ENCODE measurements at places on chromosomes 1 and 21.
A peak's percentile ranks its signal among the peaks of the same experiment; 100 is the strongest.

DNA sequence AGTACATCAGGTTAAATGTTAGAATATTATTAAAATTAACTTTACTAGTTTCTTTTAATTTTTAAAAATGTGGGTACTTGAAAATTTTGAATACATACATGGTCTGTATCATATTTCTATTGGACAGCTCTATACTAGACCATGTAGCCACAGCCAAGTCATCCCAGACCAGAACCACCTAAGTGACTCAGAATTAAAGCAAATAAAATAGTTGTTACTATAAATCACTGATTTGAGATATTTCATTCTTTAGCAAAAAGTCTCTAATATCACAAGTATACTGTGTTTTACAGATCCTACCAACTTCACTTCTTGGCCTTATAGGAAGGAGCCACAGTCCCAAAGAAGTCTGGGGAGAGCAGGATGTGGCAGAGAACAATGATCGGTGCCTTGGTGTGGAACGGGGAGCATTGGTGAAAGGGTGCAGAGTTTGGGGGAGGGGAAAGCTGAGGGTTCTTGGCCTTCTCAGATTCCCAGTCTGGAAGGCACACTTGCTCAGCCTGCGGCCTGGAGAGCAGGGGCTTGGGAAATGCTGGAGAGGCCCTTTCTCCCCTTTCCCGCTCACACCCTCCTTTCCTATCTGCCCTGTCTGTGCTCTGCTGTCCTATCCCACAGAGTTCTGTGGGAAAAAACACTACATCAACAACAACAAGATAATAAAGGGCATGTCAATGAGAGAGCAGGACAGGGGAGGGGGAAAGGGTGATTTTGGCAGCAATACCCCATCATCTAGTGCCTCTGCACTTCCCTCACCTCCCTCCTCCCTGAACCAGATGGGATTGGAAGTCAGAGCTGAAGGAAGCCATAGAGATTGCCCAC is 122.1 kb downstream of the NGF start:
- DNase-seq = no peak

- DNase-seq = no peak
Measured at GRCh38 chr1:3332043-3332442, 122.4 kb upstream of the ARHGEF16 start.

GRCh38 chr1:99445486-99445885 is 181.2 kb downstream of the PLPPR4 start:
- no peak for DNase-seq

- no peak for DNase-seq
Measured at GRCh38 chr1:206706298-206706791, 21.6 kb downstream of the MAPKAPK2 start.

GRCh38 chr1:167477986-167478385 is 40.3 kb downstream of the CD247 start:
- no peak for DNase-seq

DNA sequence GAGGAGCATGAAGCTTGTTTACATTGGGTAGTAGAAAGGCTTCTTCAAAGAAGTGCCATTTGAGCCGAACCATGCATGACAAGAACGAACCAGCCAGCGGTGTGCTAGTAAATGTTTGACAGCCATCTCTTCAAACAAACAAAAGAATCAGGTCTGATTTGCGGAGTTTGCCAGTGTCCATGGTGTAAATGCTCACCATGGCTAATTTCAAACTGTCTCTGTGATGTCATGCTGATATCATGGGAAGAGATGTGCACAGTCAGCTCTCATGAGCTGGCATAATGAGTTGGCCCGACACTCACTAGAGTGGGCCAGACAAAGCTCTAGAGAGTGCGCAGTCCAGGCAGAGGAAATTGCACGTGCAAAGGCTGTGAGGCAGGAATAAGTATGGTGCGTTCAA is 101.1 kb downstream of the KAZN start:
- DNase-seq = no peak

- peak; percentile 17 for DNase-seq
Measured at GRCh38 chr1:167829868-167830267, 84.1 kb downstream of the ADCY10 start.

- DNase-seq = no peak
Measured at GRCh38 chr1:200974711-200975110, 48.8 kb downstream of the KIF21B start.

- no peak for DNase-seq
Measured at GRCh38 chr1:156938813-156939212, 18.4 kb downstream of the LRRC71 start.

- no peak for DNase-seq
Measured at GRCh38 chr1:93714356-93714755, 32.7 kb upstream of the BCAR3 start.

DNA sequence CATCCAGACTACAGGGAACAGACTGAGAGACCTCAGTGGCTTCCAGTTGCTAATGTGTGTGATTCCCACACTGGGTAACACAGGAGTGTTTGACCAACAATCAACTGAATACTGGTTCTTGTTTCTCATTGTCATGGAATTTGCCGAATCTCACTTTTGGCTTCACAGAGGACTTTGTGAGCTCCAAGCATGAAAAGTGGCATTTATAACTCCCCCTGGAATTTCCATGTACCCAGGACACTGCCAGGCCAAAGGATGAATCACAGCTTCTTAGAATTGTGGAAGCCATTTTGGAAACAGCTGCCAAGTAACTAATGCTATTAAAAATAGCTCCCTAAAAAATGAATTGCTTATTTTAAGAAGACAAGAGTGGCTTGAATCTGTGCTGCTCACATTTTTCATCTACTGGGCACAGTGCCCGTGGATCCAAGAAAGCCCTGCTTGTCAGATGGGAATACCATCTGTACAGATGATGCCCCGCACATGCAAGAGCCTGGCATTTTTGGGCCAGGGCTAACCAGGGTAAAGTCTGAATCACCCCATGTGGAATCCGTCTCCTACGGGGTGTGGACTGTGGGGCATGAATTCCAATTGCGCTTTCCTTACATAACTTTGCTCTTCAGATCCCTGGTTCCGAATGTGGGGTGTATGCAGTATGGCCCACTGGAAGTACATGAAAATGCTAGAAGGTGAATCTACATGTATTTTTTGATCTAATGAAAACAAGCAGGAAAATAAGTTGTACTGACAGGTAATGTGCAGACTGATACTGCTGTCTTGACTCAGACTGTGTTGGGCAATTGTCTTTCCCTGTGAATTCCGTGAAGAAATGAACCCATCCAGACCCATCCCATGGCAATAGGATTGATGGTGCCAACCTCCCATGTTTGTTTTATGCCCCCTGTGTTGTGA is 487.3 kb downstream of the SIPA1L2 start:
- DNase-seq = no peak

- no peak for DNase-seq
Measured at GRCh38 chr1:210374600-210374953, 45.9 kb downstream of the HHAT start.
